ENCODE measurements at places on chromosomes 2 and 18.

DNA sequence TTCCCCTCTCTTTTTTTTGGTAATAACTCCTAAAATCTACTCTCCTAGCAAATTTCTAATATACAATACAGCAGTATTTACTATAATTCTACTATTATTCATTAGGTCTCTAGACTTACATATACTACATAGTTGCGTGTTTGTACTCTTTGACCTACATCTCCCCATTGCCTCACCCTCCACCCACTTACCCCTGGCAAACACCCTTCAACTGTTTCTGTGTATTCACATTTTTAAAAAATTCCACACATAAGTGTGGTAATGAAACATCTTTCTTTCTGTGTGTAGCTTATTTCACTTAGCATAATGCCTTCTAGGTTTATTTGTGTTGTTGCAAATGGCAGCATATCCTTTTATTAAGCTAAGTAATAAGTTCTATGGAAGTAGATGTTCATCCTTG, 336.0 kb downstream of the CCDC85A start:
- DNase-seq: no peak

- DNase-seq: no peak
Measured at GRCh38 chr2:117956036-117956796, 57.7 kb downstream of the CCDC93 start.

- DNase-seq: no peak
Measured at GRCh38 chr2:62306751-62307468, 111.0 kb downstream of the B3GNT2 start.

GRCh38 chr18:933082-933481, 28.4 kb downstream of the ADCYAP1 start:
- DNase-seq: no peak

GRCh38 chr2:159608723-159609308, 7.5 kb downstream of the BAZ2B start:
- no peak for DNase-seq

- DNase-seq: no peak
Measured at GRCh38 chr2:239466061-239466754, 65.4 kb upstream of the HDAC4 start.

GRCh38 chr18:50721006-50721405, 98.8 kb downstream of the MRO start:
- no peak for DNase-seq

DNA sequence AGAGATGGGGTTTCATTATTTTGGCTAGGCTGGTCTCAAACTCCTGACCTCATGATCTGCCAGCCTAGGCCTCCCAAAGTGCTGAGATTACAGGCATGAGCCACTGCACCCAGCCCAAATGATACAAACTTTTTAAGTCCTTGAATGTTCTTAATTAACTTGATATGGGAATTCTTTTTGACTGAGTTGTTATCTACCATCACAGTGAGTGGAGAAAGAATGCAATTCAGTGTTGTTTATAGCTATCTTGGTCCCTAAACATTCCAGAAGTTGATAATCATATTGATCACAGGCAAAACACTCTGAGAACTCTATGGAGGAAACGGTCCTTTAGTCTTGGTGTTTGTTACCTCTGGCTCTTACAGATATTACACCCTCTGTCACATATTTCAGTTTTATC, 1072.5 kb downstream of the SUCLG1 start:
- DNase-seq: no peak

DNA sequence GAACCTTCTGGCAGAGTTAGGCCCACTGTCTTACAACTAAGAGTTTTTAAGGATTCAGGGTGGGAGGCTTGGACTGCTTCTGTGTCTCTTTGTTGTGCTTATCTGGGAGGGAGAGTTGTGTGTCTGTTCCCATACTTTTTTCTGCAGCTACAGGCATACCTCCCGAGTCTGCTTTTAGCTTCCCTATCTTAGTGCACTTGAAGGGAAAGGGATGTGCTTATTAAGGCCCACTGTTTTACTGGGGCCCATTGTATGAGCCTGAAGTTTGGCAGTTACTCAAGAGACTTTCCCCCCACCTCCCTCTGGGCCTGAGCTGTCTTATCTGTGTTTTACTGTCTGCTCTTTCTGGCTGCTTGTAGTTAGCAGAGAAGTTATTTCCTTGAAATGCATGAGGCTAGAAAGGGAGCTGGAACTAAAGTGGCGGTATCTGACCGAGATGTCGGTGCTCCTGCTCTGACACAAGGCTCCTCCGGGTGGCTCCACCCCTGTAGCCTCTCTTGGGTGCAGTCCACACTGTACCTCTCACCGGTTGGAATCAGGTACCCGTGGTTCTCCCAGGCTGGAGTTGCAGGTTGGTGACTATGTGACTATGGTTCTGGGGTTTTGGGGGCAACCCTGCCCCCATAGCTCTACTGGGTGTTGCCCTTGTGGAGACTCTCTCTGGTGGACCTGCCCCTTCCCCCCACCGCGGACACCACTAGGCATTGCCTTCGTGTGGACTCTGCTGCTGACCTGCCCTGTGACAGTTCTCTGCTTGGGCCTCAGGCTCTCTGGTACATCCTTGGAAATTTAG, 12.9 kb downstream of the UBR3 start:
- DNase-seq: no peak

DNA sequence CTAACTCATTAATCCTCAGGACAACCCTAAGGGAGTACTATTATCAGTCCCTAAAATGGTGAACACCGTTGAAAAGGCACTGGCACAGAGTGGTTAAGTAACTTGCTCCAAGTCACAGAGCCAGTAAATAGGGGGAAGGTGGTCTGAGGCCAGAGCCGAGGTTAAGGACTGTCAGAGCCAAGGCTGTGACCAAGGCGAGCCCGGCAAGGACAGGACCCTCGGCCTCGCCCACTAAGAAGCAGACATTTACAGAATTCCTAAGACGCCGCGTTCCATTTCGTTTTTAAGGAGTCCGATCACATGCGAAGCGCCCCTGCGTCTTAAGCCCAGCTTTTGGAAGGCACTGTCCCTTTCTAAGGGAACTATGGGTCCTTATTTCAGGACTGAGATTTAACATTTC, 1.1 kb downstream of the PDIA6 start:
- DNase-seq: no peak

GRCh38 chr2:8306530-8307351, 375.1 kb upstream of the ID2 start:
- DNase-seq: no peak

- no peak for DNase-seq
Measured at GRCh38 chr18:48963586-48964470, 13.1 kb upstream of the SMAD7 start.

DNA sequence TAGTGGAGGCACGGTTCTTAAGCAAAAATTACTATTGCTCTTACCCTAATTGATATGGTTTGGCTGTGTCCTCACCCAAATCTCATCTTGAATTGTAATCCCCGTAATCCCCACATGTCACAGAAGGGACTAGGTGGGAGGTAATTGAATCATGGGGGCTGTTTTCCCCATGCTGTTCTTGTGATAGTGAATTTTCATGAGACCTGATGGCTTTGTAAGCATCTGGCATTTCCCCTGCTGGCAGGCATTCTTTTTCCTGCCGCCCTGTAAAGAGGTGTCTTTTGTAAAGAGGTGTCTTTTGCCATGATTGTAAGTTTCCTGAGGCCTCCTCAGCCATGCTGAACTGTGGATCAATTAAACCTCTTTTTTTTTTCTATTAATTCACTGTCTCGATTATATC, 1691.8 kb upstream of the SLC39A10 start:
- no peak for DNase-seq

GRCh38 chr2:150388289-150388625, 99.2 kb downstream of the RND3 start:
- no peak for DNase-seq

DNA sequence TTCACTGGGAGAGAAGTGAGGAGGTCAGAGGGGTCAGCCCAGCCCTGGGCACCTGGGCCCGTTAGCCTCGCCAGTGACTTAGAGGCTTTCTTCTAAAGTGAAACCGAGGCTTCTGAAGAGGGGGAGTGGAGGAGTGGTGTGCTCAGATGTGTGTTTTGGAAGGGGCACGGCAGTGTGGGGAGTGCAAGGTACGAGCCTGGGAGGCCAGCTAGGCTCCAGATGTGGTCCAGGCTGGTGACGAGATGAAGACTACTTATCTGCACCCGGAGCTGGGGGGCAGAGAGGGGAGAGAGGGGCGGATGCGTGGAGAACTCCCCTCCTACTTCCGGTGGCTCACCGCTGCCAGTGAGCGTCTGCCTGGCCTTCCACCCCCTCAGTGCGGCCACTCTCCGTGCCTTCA, 371.3 kb upstream of the HS6ST1 start:
- no peak for DNase-seq

- DNase-seq: no peak
Measured at GRCh38 chr18:65477455-65477854, 273.4 kb upstream of the CDH7 start.

GRCh38 chr18:61589053-61589723, 256.0 kb downstream of the CDH20 start:
- no peak for DNase-seq

- no peak for DNase-seq
Measured at GRCh38 chr2:177535000-177535399, 142.4 kb downstream of the AGPS start.

GRCh38 chr2:17869128-17869527, 9.3 kb upstream of the KCNS3 start:
- DNase-seq: no peak

GRCh38 chr2:181943411-181944124, 42.1 kb upstream of the PPP1R1C start:
- DNase-seq: no peak

GRCh38 chr18:72342933-72343332, 201.2 kb downstream of the CBLN2 start:
- DNase-seq: no peak

DNA sequence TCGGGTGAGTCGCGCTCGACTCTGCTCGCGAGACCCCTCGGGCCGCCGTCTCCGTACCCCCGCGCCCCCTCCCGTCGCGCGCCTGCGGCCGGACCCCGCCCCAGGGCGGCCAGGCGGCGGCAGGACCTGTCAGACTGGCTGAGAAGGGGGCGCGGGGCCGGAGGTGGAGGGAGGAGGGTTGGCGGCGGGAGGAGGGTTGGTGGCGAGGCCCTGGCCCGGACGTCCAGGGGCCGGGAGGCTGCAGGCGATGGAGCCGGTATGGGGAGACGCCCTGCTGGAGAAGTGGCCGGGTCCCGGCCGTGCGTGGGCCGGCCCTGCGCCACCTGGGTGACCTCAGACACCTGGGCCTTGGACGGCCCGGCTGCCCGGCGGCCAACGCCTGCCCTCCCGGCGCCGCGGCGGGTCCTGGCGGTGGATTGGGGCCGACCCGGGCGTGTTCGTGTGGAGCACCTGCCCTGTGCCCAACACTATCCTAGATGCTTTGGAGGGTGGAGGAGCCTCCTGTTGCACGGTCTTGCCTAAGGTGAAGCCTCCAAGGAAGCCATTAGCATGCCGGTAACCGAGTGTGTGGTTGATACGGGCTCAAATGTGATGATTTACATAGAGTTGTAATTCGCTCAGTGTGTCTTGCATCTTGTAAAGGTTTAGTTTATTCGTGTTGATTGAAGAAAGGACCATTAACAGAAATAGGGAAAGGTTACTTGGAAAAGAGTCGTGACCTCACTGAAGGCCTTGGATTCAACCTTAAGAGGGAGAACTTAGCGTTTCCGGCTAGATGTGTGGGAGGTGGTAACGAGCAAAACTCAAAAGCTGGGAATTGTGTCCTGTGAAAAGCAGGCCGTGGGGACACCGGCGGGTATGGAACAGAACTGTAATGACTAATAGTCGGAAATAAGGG, 550 bp downstream of the MYL12B start:
- DNase-seq: no peak

DNA sequence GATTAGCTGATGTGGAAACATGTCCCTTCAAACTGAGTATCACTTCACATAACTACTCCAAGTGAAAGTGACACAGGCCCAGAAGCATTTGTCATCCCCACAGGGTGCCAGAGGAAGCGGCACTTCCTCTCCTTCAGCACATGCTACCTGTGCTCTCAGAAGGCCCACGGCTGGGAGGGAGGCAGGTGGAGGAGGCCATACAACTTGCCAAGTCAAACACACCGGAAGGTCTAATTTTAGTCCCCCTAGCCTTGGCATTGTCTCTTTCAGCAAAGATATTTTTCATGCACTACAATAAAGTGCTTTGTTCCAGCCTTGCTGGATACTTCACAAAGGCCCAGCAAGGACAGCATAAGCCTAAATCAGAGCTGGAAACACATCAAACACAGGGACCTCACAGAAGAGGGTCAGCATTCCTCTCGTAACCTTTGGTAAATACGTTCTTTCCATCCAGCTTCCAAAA, 38.0 kb downstream of the VSNL1 start:
- no peak for DNase-seq

GRCh38 chr2:215791481-215791937, 221.8 kb downstream of the MREG start:
- no peak for DNase-seq

GRCh38 chr18:35512761-35513160, 15.0 kb upstream of the INO80C start:
- no peak for DNase-seq

DNA sequence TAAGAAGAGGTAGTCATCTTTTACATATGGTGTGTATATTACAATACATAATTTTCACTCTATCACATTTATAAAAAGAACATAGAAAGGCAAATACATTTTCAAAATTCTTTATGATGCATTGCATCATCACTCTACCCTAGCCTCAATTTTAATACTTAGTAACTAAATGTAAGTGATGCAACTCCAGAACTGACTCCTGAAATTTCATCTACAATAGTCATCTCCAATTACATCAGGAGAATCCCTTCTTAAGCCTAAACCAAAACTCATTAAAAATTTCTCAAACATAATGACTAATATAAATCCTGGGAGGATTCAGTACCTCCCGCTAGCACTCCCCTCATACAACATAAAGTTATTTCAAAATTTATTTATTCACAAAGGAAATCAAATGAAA, 15.9 kb downstream of the TMX3 start:
- DNase-seq: no peak

DNA sequence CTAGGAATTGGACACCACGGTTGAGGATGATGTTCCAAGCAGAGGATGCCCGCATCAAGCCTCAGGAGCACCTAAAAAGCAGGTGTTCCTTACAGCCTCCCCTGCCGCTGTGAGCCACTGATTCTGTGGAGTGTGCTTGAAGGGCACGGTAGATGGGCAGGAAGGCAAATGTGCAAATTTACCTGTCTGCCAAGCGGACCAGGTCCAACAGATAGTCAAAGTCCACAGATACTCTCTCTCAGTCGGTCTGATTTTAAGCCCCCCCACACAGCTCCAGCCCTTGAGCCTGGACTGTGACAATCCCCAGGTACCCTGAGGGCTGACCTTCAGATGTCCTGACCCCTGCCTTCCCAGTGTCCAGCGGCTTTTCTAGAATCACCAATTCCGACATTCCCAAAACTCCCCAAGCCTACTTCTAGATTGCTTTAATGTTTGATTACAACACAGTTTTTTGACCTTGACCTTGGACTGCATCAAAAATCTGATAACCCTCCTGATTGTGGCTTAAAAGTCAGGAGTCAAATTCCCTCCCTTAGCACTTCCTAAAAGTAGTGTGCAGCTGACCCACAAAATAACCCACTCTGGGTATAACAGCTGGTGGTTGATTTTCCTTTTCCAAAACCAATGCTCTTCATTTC, 208.8 kb upstream of the NCKAP5 start:
- no peak for DNase-seq

GRCh38 chr2:32711219-32711618, 83.4 kb downstream of the TTC27 start:
- no peak for DNase-seq
